ENCODE measurements at places on chromosomes 4 and X.

GRCh38 chr4:60724623-60725022 is 475.5 kb upstream of the ADGRL3 start:
- DNase-seq: no peak

DNA sequence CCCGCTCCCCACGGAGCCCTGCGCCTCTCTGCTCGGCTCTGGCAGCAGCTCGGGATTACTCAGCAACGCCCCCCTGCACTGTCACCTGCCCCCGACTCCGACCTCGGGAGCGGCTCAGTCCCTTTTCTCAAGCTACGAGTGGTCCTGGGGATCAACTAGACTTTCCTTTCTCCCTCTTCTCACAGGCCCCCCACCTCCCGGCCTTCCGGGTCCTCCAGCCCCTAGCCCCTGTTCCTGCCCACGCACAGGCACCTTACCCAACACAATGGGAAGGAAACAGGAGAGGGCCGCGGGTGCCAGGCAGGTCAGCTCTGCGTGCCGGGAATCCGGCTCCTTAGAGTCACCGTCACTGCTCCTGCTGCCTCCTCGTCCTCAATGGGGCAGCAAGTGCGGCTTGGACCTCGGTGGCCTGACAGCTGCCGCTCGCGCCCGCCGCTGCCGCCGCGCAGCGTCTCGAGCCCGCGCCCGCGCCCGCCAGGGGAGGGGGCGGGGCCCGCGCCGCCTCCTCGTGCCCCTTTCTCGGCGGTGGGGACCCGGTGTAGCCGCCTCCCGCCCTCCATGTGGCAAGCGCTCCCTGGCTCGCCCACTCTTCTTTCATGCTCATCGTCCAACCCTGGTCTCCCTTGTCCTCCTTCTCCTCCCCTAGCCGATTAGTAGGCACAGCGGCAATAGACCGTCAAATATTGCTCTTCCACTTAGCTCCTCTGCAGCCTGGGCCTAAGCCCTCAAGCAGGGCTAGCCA is at the start of gene RAB9B:
Gene RAB9B, minus strand, starts transcription at position 455 of the 742 bp plus-strand sequence. CDS start 6,473 bp downstream, outside the sequence.
- peak; percentile 73 for DNase-seq

- no peak for DNase-seq
Measured at GRCh38 chrX:136759968-136760367, 20.8 kb downstream of the ARHGEF6 start.

- DNase-seq: no peak
Measured at GRCh38 chrX:80423744-80424143, 3.5 kb downstream of the TENT5D start.

DNA sequence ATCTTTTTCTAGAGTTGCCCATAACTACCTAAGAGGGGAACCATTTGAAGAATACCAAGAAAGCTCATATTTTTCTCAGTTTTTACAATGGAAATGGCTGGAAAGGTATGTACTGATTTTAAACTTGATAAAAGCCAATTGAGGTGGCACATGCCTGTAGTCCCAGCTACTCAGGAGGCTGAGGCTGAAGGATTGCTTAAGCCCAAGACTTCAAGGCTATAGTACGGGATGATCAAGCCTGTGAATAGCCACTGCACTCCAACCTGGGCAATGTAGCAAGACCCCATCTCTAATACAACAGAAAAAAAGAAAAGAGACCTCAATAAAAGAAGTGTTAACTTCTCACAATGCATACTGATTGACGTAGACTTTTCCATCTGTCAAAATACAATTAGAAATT is 44.4 kb downstream of the GRK4 start:
- DNase-seq: no peak

GRCh38 chrX:1725472-1725871 is 110.6 kb downstream of the ASMT start:
- no peak for DNase-seq

GRCh38 chrX:11427453-11428071 is 134.3 kb downstream of the AMELX start:
- DNase-seq: peak; percentile 43

DNA sequence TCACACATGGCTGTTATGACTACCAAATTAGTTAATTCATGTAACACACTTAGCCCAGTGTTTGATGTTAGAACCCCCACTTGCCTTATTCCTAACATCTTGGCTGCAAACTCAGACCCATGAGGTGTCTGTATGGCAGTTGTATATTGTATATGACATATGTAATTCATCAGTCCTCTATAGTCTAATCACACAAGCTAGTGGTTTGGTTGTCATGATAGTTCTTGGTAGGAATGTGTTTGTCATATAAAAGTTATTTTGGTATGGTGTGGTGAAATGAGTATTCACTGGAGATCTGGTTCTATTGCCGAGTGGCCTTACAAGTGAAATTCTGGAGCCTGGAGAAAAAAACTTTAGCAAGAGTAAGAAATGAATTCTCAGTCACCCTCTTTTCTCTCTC is 149.2 kb downstream of the AWAT2 start:
- DNase-seq: no peak

- peak; percentile 27 for DNase-seq
Measured at GRCh38 chrX:56729152-56729850, at the start of gene NBDY. NBDY (plus strand) TSS chrX:56729243; CDS start chrX:56729354, 111 bp downstream.

GRCh38 chr4:174522183-174523024 is at the start of gene HPGD:
HPGD (minus strand) TSS chr4:174522488; CDS start chr4:174522451, 37 bp downstream.
- peak; percentile 78 for DNase-seq

GRCh38 chr4:139419388-139419914 is 34.5 kb upstream of the RAB33B start:
- DNase-seq: no peak

GRCh38 chr4:183842129-183842528 is 63.0 kb upstream of the STOX2 start:
- no peak for DNase-seq

DNA sequence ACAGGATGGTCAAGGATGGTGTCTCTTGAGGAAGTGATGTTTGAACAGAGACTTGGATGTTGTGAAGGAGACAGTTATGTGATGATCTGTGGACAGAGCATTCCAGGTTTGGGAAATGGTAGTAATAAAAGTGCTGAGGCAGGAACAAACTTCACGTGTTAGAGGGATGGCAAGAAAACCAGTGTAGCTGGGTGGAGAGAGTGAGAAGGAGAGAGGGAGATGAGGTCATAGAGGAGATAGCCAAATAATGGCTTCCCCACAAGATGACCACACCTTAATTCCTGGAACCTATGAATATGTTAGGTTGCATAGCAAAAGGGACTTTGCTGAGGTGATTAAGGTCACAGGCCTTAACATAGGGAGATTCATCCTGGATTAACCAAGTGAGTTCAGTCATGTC is 75.6 kb upstream of the GPR50 start:
- no peak for DNase-seq

GRCh38 chrX:84477114-84477513 is 25.1 kb downstream of the HDX start:
- DNase-seq: no peak

- no peak for DNase-seq
Measured at GRCh38 chrX:39264023-39264422, 462.8 kb downstream of the MID1IP1 start.

- DNase-seq: no peak
Measured at GRCh38 chr4:127852661-127853060, 28.0 kb upstream of the PLK4 start.

- DNase-seq: no peak
Measured at GRCh38 chr4:154928640-154929257, 147.7 kb downstream of the RBM46 start.

- DNase-seq: no peak
Measured at GRCh38 chr4:68361146-68361589, 11.3 kb upstream of the YTHDC1 start.

- no peak for DNase-seq
Measured at GRCh38 chr4:97507587-97508245, 635.6 kb downstream of the STPG2 start.

DNA sequence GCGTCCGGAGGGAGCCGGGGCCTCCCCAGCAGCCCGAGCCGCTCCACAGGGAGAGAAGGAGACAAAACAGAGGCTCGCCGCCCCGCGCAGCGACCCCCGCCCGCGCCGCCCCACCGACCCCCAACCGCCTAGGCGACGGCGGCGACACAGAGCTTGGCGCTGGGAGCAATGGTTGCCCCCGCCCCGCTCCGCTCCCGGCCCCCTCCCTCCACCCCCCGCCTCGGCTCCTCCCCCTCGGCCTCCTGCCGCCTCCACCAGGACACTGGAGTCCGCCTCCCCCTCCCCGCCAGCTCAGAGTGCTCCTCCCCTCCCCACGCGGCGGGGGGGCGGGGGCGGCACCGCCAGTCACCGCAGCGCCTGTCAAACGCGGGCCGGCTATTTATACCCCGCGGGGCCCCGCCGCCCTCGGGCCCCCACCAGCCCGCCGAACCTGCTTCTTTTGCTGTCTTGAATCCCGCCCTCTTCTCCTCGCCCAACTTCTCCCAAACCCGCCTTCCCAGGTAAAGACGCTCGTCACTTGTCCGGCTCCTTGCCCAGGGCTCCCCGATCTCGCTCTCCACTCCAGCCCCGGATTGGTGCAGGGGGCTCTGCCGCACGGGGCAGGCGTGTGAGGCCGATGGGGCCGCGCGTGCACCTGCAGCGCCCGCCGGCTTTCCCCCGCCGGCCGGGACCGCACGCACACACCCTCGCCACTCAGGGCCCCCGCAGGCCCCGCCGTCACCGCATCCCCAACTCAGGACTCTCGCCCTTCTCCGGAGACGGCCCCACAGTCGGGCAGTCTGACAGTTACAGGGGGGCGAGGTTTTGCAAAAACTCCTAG is at the start of gene ELF2:
Gene ELF2, minus strand, starts transcription at position 170 of the 820 bp plus-strand sequence. CDS start 39,517 bp downstream, outside the sequence.
- DNase-seq: peak; percentile 83

GRCh38 chrX:48584698-48585097 is 10.4 kb downstream of the RBM3 start:
- DNase-seq: no peak

DNA sequence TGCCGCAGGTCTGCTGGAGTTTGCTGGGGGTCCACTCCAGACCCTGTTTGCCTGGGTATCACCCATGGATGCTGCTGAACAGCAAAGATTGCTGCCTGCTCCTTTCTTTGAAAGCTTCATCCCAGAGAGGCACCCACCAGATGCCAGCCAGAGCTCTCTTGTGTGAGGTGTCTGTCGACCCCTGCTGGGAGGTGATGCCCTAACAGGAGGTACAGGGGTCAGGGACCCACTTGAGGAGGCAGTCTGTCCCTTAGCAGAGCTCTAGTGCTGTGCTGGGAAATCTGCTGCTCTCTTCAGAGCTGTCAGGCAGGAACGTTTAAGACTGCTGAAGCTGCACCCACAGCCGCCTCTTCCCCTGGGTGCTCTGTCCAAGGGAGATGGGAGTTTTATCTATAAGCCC is 162.7 kb downstream of the NAF1 start:
- DNase-seq: no peak

DNA sequence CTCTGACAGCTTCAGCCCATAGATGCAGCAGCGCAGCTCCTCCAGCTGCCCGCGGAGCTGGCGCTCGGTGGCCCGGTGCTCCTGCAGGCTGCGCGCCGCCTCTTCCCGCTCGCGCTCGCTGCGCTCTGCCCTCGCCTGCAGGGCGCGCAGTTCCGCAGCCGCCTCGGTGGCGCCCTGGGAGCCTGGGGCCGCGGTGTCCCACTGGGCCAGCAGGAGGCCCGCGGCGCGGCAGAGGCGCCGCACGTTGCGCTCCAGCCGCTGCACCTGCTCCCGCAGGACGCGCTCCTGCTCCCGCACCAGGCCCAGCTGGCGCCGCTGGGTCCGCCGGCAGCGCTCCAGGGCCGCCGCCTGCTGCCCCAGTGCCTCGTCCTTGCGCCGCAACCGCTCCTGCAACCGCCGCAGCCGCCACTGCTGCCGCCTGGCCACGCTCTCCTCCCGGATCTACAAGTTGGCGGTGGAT is 10.1 kb downstream of the C4orf50 start:
- peak; percentile 44 for DNase-seq

DNA sequence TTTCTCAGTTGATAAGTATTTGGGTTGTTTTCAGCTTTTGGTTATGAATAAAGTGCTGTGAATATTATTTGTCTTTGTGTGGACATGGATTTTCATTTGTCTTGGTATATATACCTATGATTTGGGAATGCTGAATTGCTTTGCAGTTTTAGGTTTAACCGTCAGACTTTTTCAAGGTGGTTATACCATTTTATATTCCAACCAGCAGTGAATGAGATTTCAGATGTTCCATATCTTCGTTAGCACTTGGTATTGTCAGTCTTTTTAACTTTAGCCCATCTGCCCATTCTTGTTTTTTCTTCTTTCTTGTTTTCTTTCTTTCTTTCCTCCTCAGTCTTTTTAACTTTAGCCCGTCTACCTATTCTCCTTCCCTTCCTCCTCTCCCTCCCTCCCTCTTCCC is 106.0 kb downstream of the KDM6A start:
- DNase-seq: no peak

GRCh38 chrX:13126775-13127174 is 82.4 kb upstream of the FAM9C start:
- DNase-seq: no peak

- DNase-seq: no peak
Measured at GRCh38 chr4:151182455-151182996, 83.1 kb downstream of the RPS3A start.

GRCh38 chr4:140293979-140294378 is 79.5 kb upstream of the SCOC start:
- no peak for DNase-seq

DNA sequence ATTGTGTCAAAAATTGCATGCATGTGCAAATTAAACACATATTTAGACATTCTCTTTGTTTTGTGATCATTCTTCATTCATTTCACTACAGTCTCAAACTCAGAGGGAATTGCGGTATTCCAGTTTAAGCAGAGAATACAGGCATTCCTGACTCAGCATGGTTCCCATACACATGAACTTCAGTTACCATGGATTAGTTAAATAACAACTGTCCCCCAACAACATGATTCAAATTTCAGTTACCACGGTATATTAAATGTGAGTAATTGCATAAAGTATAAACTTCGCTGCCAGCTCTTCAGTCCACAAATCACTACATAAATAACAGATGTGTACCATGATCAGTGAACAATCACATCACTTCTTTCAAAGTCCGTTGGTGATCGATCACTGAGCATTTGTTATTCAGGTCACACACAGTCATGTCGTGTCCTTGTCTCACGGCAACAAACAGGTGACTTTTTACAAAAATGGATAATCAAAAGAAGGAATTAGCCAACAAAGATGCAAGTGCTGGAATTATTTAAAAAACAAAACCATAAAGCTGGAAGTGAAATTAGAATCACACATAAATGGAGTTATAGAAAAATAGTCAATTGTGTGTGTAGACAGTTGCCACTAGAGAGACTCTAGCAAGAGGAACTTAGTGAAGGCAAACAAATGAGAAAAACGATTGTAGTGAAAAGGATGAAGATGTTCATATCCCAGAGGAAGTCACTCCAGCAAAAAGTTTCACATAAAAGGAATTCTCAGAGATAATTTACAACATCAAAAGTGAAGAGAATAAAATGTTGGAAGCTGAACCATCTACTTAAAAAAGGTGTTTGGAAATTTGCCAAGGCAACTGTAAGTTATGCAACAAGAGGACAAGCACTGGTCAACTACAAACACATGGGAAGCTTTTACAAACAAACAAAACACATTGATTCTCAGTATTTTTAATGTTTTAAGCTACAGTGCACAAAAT is 138.6 kb upstream of the SMARCAD1 start:
- DNase-seq: no peak

DNA sequence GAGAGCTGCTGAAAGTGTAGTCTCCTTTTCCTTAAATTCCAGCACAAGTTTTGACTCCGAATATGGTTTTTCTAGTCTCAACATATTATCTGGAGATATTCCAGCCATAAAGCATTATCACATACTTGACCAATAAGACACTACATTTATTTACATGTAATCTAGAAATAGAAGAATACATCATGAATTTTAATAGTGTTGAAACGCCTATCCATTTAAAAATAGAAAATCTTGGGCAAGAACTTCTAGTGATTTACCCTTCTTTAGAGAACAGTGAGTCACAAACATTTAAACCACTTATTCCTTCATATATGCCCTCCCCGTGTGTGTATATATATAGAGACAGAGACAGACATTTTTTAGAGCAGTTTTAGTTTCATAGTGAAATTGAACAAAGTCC is 161.5 kb downstream of the SOWAHB start:
- no peak for DNase-seq
